ENCODE measurements at places on chromosomes 3 and 15.

DNA sequence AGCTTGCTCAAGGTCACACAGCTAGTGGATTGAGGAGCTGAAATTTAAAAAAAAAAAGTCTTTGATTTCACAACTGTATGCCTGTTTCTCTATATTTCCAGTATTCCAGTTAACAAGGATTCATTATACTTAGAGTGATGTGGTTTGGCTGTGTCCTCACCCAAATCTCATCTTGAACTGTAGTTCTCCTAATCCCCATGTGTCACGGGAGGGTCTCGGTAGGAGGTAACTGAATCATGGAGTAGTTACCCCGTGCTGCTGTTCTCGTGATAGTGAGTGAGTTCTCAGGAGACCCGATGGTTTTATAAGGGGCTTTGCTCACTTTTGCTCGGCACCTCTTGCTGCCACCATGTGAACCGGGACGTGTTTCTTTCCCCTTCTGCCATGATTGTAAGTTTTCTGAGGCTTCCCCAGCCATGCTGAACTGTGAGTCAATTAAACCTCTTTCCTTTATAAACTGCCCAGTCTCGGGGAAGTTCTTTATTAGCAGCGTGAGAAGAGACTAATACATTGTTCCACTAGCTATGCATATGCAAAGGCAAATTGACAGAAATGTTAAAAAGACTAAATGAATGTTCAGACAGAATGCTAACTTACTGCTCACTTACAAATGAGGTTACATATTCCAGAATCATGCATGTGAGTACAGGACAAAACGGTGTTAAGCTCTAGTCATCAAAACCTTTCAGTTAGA, 1101.9 kb downstream of the ROBO1 start:
- no peak for DNase-seq

GRCh38 chr3:107452436-107452835, 70.3 kb upstream of the BBX start:
- no peak for DNase-seq

- DNase-seq, result no peak
Observed at GRCh38 chr15:101652786-101653430, 727 bp upstream of the TM2D3 start.

DNA sequence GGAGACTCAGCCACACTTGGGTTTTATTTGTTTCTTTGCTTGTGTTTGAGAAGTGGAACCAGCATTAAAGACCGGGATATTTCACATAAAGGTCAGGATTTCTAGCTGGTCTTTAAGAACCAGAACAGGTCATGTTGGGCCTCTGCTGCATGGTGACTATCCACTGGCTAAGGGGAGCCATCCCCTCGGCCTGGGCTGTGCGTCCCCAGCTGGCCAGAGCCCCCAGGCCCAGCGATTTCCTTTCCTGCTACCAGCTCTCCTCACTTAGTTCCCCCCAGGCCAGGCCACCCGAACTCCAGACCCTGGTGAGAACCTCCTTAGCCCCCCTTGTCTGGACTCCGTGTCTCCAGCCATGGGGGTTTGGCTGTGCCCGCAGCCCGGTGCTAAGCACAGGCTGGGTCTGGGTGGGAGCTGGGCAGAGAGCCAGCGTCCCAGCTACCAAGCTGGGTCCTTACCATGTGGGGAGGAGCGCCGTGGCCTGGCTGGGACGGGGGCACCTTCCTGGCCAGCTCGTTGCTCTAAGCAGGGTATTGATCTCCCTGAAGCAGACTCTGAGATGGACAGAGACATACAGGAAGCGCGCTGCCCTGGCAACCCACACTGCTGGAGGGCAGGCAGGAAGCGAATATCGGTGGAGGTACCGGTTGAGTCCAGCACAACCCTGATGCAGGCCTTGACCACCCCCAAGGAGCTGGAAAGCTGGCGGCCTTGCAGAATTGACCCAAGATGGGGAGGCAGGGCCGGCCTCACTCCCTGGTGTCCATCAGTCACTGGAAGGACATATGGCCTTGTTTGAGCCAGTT, 49.4 kb downstream of the KLF15 start:
- DNase-seq, result no peak

GRCh38 chr3:171977441-171977840, 61.9 kb upstream of the FNDC3B start:
- no peak for DNase-seq

GRCh38 chr3:134340982-134341365, 33.3 kb downstream of the AMOTL2 start:
- no peak for DNase-seq

DNA sequence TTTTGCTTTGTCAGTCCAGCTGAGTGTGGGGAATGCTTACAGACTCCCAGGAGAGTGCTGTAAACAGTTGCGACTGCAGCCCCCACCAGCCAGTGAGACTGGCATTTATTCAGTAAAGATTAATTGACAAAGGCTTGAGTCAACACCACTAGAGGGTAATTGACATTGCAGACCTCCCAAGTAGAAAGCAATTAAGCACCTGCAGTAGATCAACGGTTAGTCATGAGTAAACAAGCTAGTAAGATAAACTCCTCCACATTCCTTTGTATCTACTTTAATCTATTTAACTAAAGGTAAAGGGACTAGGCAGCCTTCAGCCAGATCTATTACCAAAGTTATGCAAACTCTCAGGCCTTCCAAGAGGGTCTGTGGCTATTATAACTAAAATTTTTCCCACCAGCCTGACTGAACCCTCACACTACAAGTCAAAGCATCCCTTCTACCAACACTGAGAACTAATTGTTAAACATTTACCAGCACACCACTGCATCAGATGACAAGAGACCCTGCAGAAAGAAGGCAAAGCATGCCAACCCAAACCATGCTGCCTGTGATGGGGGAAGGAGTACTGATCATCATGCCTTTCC, 30.5 kb upstream of the GALNT15 start:
- DNase-seq, result no peak

- no peak for DNase-seq
Observed at GRCh38 chr3:77524463-77524862, 484.6 kb downstream of the ROBO2 start.

DNA sequence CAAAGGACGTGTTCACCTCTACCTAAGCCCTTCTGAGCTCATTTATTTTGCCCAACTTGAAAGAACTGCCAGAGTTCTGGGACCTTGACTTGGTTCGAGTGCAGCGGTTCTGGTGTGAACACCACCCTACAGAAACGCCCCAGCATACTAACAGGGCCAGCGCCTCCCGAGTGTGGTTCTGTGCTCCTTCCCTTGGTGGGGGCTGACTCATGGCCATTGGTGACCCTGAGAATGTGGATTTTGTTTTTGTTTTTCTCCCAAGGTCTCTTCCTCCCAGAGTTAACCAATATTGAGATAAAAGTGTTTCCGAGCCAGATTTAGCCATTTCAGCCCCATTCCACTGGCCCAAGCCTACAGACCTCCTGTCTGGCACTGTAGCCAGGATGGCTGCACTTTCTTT, 27.9 kb downstream of the SEMA7A start:
- no peak for DNase-seq

DNA sequence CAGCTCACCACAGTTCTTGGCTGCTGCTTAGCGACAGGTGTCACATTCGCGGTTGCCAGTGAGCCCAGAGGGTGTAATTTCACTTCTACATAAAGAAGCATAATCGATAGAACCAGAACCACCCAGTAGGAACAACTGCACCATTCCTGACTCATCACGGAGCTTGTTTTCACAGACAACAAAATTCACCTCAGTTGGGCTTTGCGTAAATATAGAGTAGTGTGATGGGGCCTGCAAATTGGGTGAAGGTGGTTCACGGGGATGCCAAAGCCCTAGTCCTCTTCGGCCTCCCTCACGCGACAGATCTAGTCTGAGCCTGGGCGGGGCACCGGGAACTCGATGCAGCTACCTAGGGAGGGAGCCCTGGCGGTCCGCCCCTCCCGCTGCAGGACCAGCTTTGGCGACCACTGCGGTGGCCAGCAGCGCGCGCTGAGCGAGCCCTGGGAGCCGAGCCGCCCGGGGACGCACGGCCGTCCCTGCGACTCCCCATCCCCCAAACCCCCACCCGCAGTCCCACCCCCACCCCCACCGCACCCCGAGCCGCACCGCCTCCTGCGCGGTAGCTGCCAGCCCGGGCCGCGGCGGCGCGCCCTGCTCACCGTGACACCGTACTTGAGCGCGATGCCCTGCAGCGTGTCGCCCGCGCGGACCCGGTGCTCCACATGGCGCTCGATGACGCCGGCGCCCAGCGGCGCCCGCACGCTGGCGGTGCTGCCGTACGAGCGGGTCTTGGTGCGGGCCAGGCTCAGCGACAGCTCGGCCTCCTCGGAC, 519 bp downstream of the LYSMD2 start:
- no peak for DNase-seq

DNA sequence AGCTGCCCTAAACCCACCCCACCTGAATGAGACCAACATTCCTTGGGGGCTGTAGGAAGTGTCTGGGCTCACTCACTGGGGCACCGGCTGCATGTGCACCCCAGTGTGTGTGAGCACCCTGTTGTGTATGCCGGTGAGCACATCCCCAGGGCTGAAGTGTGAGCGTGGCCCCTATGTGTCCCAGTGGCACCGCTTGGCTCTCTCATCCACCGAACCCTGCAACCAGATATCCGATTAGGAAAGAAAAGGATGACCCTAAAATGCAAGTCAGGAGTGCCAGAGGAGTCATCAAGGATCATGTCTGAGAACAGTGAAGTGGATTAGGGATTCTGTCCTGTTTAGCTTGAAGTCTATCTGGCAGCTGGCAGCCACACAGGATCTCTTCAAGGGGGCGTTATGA, 84.0 kb upstream of the ALDH1L1 start:
- DNase-seq, result no peak

- no peak for DNase-seq
Observed at GRCh38 chr3:101780661-101781060, 1.6 kb downstream of the NXPE3 start.

DNA sequence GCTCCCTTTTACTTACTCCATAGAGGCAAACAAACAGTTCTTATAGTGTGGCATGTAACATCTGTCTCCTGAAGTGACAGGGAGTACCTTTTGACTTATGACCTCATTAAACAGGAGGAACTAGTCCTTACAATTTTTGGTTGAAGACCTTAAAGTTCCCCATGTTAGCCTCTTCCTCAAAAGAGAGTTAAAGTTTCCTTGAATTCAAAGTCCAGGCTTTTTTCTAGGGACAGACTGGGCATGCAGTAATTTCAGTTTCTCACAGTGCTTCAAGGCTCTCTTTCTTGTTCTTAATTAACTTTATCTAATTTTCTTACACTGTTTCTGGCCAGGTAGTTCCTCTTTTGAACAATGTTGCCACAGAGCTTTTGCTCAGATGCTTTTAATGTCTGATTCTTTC, 12.1 kb downstream of the GOLM2 start:
- no peak for DNase-seq

DNA sequence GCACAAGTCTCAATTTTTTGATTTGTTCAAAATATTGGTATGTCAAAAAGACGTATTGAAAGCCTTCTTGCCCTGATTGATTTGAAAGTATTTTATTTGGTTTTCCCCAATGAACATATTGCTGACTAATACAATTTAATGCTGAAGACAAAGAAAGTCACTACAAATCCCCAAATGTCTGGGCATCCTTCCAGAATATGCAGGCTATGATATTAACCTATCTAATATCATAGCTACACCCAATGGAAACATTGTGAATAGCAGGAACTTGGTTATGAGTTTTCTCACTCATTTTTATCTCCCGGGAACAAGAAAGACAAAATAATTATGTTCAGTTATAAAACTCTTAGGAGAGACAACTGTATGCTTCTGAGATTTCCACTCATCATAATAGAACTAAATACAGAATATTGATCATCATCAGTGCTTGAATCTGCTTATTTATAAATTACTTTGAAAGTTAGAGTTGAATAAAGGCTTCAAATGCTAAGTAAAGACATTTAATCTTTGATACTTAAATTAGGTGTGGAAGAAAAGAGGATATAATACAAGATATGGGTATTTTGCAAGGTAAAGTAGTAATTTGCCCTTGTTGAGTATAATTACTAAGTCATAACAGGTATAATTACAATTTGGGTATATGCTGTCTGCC, 483.9 kb downstream of the RBMS3 start:
- no peak for DNase-seq

DNA sequence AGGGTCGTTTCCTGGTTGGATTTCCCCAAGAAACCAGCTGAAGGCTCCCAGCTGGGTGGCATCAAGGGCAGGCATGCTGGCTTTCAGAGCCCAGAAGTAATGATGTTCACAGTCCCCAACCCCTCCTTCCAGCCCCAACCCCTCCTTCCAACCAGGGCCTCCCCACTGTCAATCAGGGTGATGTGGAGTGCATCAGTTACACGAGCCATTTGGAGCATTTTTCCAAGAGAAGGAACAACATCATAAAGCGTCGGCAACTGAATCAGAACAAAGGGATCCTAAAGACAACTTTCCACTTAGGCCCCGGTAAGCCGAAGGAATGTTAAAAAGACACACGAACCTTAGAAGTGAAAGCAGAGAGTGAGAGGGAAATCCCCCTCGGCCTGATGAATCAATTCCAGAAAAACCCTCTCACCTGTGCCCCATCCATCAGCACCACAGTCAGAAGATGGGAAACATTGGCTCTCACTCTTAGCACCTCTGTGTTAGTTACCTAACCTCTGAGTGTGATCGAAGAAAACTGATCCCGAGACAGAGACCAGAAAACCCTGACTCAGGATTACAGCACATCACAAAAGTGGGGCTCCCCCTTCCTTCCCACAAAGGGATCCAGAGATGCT, 101.2 kb upstream of the WNT5A start:
- DNase-seq, result no peak

- DNase-seq, result no peak
Observed at GRCh38 chr3:140816372-140817195, 125.1 kb upstream of the SLC25A36 start.

- no peak for DNase-seq
Observed at GRCh38 chr3:111592936-111593335, 2.2 kb downstream of the ZBED2 start.

GRCh38 chr15:50068016-50068415, 51.0 kb downstream of the ATP8B4 start:
- DNase-seq, result no peak

DNA sequence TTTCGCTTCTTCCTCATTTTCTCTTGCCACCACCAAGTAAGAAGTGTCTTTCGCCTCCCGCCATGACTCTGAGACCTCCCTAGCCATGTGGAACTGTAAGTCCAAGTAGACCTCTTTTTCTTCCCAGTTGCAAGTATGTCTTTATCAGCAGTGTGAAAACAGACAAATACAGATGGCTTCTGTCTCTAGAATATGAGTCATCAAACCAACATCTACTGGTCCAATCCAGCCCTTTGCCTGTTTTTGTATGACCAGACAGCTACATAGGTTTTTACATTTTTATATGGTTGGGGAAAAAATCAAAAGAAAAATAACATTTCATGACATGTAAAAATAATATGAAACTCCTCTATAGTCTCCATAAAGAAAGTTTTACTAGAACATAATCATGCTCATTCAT, 118.7 kb upstream of the PTPRG start:
- DNase-seq, result no peak

DNA sequence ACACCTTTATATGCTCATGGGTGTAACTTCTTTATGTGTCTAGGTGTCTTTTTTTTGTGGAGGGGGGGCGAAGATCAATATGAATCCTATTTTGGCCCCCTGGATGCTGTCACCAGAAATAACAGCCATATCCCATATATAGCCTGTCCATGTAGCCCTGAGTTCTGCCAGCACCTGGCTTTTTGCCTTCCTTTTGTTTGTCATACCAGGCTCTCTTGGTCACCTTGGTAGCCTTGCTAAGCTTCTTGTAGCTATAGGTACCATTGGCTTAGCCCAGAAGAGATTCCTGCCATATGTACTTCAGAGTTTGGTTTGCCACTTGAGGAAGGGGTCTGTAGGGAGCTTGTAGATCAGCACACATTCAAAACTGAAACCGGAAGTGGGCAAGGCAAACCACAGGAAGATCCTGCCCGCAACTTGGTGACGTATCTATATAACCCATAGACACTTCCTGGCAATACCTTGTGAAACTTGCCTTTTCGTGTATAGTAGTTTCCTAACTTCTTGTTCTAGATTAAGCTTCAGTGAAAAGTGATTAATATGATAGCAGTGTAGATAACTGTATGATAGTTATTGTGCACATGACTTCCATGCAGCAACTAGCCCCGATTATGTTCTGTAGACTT, 11.9 kb downstream of the RASA2 start:
- DNase-seq, result peak; percentile 84

Measured in CMK (cell line).